ENCODE measurements at places on chromosomes 1 and 21. TPM values are rescaled to one million over a fixed set of nuclear protein-coding genes. Genes with fewer than 3 reads are reported as not detected.

SH3GLB1 gene
- 75.3 TPM for total RNA-seq

GRCh38 chr1:22930240-22930912, 42.3 kb downstream of the LACTBL1 start:
- DNase-seq, result peak; percentile 12
- no peaks in the 10 kb centered on the region for H3K36me3 ChIP-seq
- H3K4me1 ChIP-seq, result no peaks in the 10 kb centered on the region
- no peak overlapping the region for H3K4me3 ChIP-seq
- H3K27me3 ChIP-seq, result no peaks in the 10 kb centered on the region
- H3K27ac ChIP-seq, result no peak overlapping the region

DNA sequence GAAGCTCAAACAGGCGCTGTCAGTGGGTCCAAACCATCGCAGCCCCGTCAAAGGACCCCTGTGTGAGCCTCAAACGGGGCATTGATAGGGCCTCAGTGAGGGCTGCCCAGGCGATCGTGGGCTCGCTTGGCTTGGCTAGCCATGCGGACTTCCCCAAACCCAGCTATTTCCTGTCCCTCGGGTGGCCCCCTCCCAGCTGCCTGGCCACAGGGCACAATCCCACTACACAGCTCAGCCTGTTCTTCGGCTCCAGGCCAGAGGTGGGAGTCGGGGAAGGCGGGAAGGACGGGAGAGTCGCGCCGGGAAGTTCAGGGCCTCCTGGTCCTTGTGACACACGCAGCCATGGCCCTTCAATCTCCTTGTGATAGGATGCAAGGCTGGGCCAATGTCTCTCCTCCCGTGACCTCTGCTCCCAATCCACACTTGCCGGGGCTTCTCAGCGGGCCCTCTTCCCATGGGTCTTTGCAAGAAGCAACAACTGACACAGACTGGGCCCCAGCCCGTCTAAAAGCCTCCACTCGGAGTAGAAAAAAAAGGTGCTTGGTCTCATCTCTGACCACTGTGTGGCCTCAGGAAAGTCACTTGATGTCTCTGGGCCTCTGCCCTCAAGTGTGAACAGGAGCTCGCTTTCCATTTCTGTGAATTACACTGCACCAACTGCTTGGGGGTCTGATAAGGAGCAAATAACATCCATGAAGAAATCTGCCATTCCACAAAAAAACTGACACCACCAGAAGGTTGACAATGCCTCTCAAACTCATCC, 7.1 kb upstream of the MATN1 start:
- H3K4me1 ChIP-seq, result peaks cover 5% of the 10 kb centered on the region
- H3K4me3 ChIP-seq, result no peak overlapping the region
- H3K27ac ChIP-seq, result no peak overlapping the region
- H3K36me3 ChIP-seq, result peaks cover 26% of the 10 kb centered on the region
- H3K27me3 ChIP-seq, result no peaks in the 10 kb centered on the region

OLIG2 gene
- not detected for total RNA-seq

DNA sequence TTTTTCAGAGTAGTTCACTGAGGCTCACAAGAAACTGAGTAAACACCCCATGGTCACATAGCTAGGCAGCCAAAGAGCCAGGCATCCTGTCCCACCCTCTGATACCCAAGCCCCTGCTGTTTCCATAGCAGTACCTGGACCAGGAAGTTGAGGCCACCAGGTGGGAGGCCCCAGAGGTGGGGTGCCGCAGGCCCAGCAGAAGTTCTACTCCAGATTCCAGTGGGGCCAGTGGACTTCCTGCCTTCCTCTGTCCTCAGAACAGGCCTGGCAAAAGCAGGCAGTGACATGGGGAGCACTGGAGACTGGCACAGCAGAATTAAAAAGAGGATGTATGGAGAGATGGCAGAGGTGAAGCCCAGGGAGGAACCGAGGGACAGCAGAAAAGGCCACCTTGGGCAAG, 19.0 kb downstream of the FOXO6 start:
- H3K4me3 ChIP-seq, result no peak overlapping the region
- H3K36me3 ChIP-seq, result no peaks in the 10 kb centered on the region
- H3K4me1 ChIP-seq, result peaks cover 11% of the 10 kb centered on the region
- H3K27me3 ChIP-seq, result peaks cover 45% of the 10 kb centered on the region

DNA sequence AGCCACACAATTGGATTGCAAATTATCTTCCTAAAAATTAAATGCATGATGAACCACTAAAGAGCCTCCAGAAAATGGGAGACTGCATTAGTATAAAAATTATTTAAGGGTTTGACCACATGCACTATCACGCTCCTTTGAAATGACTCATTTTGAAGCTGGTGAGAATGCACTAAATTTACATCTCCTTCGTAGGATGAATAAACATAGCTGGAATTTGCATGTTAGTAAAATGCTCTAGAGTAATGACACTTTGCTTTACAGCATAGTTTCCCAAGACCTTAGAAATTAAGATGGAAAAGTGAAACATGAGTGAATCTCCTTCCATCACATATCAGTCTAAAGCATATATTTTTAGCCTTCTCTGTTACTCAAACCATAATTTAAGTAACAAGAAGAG, 2.4 kb downstream of the PLPPR4 start:
- no peak overlapping the region for H3K4me3 ChIP-seq
- H3K27me3 ChIP-seq, result peaks cover 38% of the 10 kb centered on the region
- no peaks in the 10 kb centered on the region for H3K36me3 ChIP-seq
- no peak for DNase-seq
- no peak overlapping the region for H3K27ac ChIP-seq
- no peaks in the 10 kb centered on the region for H3K4me1 ChIP-seq

ELAPOR1 gene
- 6.3 TPM for total RNA-seq

- no peaks in the 10 kb centered on the region for H3K36me3 ChIP-seq
- no peak for DNase-seq
- no peaks in the 10 kb centered on the region for H3K4me1 ChIP-seq
- no peak overlapping the region for H3K27ac ChIP-seq
- H3K4me3 ChIP-seq, result no peak overlapping the region
These were observed 132.3 kb upstream of the WNT4 start for GRCh38 chr1:22275167-22275566.

DNA sequence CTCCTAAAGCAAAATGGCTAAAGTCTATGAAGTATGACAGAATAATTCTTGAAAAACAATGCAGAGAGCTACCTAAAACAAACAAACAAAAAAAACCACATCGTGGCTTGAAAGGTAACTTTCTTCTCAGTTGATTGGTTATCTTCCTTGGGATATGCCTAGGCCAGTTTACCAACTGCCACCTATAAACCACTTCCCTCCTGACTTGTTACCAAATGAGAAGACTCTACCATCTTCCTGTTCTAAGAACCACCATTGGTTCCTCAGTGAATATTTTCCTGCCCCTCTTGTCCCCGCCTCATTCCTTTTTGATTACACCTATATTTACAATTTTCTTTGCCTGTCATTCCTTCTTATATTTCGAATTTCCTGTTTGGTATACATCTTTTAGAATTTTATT, 336.6 kb downstream of the SIPA1L2 start:
- peaks cover 9% of the 10 kb centered on the region for H3K27me3 ChIP-seq
- no peaks in the 10 kb centered on the region for H3K36me3 ChIP-seq
- H3K4me3 ChIP-seq, result no peak overlapping the region
- no peak overlapping the region for H3K27ac ChIP-seq

USH2A gene
- not detected for total RNA-seq

- H3K36me3 ChIP-seq, result no peaks in the 10 kb centered on the region
- H3K4me3 ChIP-seq, result no peak overlapping the region
- no peak for DNase-seq
- no peak overlapping the region for H3K27ac ChIP-seq
- H3K27me3 ChIP-seq, result peaks cover 8% of the 10 kb centered on the region
These were observed 35.0 kb downstream of the RAP1GAP start for GRCh38 chr1:21633992-21634805.

DNA sequence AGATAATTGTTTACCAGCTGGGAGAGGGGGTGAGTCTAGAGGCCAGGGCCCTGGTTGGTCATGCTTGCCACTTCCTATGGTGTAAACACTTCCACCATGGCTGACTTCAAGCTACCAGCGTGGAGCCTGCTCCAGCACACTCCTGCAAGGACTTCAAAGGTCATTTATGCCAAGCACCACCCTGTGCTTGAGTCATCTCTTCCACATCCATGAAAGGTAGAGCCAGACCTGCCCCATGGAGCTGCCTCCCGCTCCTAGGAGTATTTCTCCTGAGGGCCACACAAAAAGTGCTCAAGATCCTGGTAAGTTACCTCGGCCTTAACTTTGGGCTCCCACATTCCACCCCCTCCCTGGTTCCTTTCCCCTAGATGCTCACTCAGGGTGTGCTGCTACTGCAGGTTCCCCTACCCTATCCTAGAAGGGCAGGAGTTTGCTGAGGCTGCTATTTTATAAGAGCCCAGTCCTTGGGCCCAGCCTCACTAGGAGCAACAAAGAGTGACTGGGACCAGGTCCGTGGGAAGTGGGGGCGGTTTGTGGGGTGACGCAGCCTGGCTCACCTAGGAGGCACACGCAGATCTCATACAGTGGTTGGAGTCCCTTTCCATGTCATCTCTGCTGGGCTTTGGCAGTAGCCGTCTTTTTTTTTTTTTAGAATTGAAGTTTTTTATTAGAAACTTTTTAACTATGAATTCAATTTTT, 2.4 kb downstream of the RAB7B start:
- H3K4me1 ChIP-seq, result peaks cover 4% of the 10 kb centered on the region
- peaks cover 1% of the 10 kb centered on the region for H3K27me3 ChIP-seq
- H3K27ac ChIP-seq, result no peak overlapping the region

GRCh38 chr1:35120458-35121133, 41.4 kb downstream of the ZMYM1 start:
- H3K36me3 ChIP-seq, result peaks cover 3% of the 10 kb centered on the region
- peaks cover 11% of the 10 kb centered on the region for H3K4me1 ChIP-seq
- H3K27ac ChIP-seq, result no peak overlapping the region
- H3K27me3 ChIP-seq, result peaks cover 8% of the 10 kb centered on the region
- peak; percentile 7 for DNase-seq

GRCh38 chr1:9093581-9093980, 24.1 kb upstream of the SLC2A5 start:
- peaks cover 14% of the 10 kb centered on the region for H3K27me3 ChIP-seq
- DNase-seq, result no peak
- no peak overlapping the region for H3K27ac ChIP-seq
- no peaks in the 10 kb centered on the region for H3K36me3 ChIP-seq
- H3K4me3 ChIP-seq, result no peak overlapping the region
- H3K4me1 ChIP-seq, result no peaks in the 10 kb centered on the region
